Activated T-helper 9 cell treated with anti-CD3 and anti-CD28 coated beads, Interleukin-2, amount 50 U/mL, for 16 hours (primary cell): ENCODE measurements at places on chromosomes 5 and 9.

DNA sequence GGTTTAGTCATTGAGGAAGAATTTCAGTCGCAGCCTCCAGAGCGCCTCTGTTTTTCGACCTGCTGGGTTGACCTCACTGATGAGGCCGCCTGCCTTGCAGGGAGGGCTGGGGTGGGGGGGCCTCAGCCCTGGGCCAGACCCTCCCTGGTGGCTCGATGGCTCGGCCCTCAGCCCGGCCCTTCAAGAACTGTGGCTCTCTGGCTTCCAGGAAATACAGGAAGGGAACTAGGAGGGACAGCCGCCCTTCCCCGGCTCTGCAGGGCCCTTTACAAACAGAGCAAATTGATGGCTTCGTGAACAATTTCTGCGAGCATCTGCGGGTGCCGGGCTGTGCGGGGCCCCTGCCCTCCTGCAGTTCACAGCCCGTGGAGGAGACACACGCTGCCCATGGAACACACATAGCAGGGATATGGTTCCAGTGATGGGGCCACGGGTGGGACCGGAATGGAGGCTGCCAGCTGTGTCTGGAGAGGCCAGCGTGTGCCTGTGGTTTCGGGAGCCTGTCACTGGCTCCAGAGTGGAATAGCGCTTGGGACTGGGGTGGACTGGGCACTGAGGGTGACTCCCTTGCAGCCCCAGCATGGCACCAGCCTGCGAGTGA lies 39.6 kb downstream of the COL5A1 start:
- DNase-seq: no peak

DNA sequence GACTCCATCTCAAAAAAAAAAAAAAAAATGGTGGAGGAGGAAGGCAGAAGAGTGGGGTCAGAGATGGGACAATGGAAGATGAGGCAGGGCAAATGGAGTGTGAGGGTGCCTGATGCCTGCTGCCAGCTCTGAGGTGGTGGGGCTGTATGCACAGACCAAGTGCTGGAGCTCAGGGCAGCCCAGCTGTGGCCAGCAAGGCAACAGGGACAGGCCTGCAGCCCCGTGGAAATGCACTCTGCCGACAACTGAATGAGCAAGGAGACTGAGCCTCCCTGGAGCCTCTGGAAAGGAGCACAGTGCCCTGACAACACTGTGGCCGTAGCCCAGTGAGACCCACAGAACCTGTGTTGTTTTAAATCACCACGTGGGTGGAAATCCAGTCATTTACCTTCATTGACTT lies 22.9 kb upstream of the SMIM32 start:
- no peak for DNase-seq

GRCh38 chr9:7342229-7342628 lies 457.3 kb downstream of the DMAC1 start:
- DNase-seq: no peak

GRCh38 chr5:61489574-61489973 lies 157.5 kb downstream of the ZSWIM6 start:
- no peak for DNase-seq

DNA sequence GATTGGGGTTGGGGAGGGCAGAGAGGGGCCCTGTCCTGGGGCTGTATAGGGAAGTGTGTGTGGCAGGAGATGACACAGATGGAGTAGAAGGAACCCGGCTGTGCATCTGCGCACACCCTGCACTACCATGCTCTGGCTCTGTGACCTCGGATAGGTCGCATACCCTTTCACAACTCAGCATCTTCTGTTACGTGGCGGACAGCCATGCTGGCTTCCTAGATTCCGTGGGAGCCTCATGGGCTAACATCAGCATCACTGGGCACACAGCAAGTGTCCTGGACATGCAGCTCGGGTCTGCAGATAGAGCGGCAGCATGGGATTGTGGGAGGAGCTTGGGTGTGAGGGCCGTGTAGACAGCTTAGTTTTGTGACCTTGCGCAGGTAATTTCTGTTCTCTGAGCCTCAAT lies 9.2 kb downstream of the ARPC5L start:
- no peak for DNase-seq

GRCh38 chr9:127568971-127569885 lies 42.8 kb upstream of the STXBP1 start:
- peak; percentile 70 for DNase-seq

DNA sequence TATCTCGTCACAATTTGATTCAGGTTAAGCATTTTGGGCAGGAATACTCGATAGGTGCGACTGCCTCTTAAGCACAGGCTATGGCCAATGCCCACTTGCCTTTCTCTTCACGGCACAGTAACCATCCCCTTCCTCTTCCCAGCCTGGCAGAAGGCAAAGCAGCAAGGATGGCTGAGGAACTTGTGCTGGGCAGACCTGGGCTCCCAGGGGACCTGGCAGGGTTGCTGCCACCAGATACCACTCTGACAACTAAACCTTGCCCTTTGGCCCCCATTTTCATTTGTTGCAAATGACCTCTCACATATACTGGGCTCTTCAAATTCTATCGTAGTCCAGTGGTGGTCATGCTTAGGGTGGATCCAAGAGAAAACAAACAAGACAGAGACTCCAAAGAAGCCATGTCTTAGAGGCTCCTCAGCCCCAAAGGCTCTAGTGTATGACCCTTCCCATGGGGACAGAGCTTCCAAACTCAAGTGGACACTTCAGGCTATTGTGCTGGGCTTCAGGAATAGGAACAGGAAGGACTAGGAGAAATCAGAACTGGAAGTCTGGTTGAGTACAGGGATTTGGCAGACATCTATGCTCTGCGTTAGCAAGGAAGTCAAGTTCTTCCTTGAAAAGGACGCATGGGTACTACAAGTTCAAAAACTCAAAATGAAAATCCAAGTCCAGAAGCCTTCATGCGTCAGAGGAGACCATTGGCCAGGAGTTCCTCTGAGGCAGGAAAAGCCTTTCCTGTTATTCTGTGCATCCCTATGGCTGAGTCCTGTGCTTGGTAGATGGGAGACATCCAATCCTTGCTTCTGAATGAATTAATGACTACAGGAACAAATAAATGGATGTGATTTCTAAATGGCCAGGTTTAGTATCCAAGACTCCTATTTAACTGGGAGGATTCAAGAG lies 64.6 kb upstream of the PLPP1 start:
- no peak for DNase-seq
